Omental fat pad (tissue), 4 donors: ENCODE measurements at places on chromosomes 1 and 21.

GRCh38 chr21:39153373-39153772 lies 29.9 kb downstream of the PSMG1 start:
- no peak for DNase-seq

GRCh38 chr21:32413015-32413504 lies 554 bp downstream of the EVA1C start:
- no peak for DNase-seq

DNA sequence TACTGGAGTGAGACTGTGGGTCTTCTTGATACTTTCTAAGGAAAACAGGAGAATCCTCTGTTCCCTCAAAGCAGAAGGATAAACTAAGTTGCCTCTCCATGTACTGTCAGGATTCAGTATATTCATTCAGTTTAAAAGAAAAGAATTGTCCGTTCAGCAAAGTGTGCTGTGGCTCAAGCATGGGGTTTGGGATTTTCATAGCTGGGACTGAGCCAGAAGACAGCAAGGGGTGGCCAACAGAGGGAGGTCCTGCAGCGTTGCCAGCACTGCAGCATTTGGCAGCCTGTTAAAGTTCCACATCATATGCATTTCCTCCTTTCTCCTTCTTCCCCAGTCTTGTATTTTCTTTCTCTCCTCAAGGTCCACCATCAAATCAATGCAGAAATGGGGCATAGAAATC lies 75.1 kb downstream of the DTL start:
- no peak for DNase-seq

- no peak for DNase-seq
Measured at GRCh38 chr1:181179987-181180365, 91.5 kb downstream of the IER5 start.

GRCh38 chr1:112840631-112841624 lies 115.1 kb downstream of the SLC16A1 start:
- no peak for DNase-seq

DNA sequence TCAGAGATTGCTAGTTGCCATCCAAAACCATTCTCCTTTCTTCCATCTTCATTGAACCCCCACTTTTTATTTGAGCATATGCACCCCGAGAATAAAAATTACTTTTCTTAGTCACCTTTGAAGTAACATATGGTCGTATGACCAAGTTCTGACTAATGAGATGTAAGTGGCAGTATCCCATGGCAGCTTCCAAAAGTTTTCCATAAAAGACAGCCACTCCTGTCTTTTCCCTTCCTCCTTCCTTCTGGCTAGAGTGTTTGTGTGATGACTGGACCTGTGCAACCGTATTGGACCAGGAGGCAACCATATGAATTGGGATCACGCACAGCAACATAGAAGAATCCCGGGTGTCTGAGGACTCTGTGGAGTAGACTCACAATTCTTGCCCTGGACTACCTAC lies 41.1 kb upstream of the CCSAP start:
- no peak for DNase-seq

GRCh38 chr1:34663031-34663430 lies 91.8 kb upstream of the GJB5 start:
- DNase-seq = no peak

GRCh38 chr1:9606948-9607347 lies 18.2 kb downstream of the TMEM201 start:
- DNase-seq = no peak

DNA sequence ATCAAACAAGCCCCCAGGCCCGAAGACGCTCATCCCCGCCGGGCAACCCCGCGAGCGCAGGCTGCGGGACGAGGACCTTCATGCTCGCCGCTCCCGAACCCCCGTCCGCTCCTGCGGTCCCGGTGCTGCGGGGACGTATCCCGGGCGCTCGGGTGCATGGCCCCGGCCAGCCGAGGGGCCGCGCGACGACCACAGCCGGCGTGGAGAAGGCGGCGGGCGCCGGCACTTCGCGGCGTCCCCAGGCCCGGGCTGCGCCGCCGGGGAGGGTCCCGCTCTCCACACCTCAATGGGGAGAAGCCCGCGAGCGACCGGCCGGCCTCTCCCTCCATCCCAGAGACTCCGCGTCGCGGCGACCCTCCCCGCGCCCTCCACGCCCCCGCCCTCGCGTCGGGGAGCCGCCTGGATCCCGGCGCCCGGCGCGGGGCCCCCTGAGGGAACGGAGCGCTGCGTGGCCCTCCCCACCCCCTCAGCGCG lies 401 bp downstream of the ERRFI1 start:
- no peak for DNase-seq

- DNase-seq = no peak
Measured at GRCh38 chr1:54377040-54377691, 29.0 kb downstream of the SSBP3 start.

DNA sequence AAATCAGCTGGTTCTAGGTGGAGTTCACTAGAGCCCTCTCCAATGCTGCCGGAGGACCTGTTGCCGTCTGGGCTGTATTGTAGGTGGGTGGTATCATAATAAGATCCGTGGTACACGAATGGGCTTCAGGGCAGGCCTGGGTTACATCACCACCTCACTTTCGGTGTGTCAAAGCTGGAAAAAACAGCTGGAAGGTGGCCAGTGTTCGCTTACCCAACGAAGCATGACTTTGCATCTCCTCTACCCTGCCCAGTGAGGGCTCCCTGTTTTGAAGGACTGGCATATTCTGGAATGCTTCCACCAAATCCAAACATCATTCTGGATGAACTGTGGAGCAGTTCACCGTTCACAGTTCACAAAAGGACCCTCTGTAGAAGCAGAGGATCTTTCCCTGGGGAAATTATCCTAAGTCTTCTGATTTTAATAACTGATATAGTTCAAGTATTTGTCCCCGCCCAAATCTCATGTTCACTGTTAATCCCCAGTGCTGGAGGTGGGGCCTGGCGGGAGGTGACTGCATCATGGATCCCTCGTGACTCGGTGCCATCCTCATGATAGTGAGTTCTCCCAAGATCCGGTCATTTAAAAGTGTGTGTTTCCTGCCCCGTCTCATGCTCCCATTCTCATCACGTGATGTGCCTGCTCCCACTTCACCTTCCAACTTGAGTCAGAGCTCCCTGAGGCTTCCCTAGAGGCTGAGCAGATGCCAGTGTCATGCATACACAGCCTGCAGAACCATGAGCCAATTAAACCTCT lies 429.0 kb downstream of the KIF26B start:
- no peak for DNase-seq

DNA sequence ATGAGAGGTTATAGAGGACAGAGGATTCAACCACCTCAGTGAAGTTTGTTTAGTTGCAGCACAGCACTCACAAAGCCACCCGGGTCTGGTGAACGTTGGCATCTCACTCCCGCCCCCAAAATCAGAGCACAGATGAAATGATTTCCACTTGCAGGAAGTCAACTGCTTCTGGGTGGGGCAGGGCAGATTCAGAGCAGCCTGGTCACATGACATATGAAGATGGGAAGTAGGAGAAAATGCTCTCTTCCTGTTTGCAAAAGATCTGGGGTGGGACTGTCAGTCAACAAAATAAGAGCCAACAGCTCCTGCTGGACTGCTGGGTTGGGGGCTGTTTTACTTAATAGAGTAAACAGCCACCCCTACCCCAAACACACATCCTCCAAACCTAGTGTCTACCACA lies 43.2 kb downstream of the LRRC71 start:
- no peak for DNase-seq

DNA sequence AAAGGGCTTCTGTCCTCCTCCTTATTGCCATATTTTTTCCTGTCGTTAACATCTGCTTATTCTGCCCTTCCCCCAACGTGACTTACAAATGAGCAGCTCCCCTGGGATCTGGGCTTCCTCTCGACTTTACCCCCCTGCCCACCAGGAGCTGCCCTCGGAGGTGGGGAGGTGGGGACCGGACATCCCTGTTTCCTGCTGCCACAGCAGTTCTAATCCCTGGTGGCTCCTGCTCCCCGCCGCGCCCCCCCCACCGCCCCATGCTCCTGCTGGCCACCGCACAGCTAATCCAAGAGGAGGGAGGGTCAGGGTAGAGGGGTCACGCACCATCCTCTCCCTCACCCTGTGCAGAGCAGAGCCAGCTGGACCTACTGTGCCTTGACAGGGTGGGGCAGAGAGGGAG lies 4.4 kb upstream of the SLC27A3 start:
- DNase-seq = no peak

- no peak for DNase-seq
Measured at GRCh38 chr1:231144416-231145193, 17.3 kb upstream of the TRIM67 start.

DNA sequence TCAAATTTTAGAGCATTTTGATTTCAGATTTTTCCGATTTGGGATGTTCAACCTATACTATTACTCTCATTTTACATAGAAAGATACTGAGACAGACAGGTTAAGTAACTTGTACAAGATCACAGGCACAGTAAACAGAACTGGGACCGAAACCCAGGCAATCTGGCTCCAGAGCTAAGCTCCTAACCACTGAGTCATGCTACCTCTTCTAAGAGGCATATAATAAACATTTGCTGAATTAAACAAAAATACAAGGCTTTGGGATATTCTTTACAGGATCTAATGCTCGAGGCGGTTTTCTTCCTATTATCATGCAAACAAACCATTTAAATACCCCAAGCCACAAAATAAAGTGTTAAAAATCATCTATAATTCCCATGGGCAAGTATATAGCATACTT lies 50.3 kb downstream of the MCOLN2 start:
- DNase-seq = no peak

- no peak for DNase-seq
Measured at GRCh38 chr1:228378873-228379460, 27.7 kb downstream of the TRIM11 start.

DNA sequence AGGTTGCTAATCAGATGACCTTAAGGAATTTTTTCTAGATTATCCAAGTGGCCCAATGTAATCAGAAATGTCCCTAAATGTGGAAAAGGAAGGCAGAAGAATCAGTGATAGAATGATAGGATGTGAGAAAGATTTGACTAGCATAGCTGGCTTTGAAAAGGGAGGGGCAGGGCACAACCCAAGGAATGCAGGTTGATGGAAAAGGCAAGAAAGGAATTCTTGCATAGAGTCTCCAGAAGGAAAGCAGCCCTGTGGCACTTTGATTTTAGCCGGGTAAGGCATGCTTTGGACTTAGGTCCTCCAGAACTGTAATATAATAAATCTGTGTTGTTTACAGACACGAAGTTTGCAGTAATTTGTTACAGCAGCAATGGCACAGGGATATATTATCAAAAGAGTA lies 375.7 kb upstream of the B3GALT2 start:
- no peak for DNase-seq

GRCh38 chr1:179881642-179882252 lies 338 bp upstream of the TOR1AIP1 start:
- DNase-seq = peak; percentile 64

DNA sequence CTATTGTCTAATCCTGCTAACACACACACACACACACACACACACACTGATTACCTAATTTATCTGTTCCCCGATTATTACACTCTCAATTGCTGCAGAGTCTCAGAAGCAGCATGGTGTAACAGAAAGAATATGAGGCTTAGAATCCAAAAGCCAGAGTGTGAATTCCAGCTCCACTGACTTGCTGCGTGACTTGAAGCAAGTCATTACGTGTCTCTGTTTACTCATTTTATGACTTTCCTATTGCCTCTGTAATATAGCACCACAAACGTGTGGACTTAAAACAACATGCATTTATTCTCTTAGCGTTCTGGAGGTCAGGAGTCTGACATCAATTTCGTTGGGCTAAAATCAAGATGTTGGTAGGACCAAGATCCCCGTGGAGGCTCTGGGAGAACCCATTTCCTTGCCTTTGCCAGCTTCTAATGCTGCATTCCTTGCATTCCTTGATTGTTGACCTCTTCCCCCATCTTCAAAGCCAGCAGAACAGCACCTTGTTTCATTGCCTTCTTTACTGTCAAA lies 55.9 kb upstream of the ATP5PO start:
- DNase-seq = no peak

GRCh38 chr1:1082239-1082775 lies 8.2 kb upstream of the RNF223 start:
- peak; percentile 11 for DNase-seq

DNA sequence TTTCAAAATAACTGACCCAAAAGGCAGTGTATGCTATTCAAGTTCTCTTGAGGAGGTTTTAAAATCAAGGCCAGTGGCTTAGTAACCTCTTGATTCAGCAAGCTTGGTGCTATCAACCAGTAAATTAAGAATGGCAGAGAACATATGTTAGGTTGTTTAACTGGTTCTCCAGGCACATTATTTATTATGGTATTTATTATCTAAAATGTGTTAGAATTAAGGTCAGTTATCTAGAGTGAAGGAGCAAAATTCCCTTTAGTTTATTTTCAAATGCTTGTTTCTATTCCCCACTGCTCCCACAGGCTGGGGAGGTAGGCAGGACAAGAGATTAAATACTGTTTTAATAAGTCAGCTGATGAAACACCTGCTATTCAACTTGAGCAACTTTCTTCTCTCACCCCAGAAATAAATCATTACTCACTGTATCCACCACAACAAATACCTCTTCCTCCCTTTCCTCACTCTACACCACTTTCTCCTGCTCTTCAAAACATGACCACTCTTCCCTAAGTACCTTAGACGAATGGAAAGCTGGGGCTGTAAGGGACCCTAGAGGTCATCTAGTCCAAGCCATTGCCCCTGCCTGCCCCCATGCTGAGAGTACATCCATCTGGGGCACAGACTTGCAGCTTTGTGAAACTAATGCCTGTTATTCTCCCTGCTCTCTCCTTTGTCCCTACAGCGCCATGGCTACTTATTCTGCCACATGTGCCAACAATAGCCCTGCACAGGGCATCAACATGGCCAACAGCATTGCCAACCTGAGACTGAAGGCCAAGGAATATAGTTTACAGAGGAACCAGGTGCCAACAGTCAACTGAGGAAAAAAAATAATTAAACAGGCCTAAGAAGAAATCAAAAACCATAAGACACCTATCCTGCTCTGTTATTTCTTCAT lies 71.7 kb downstream of the PRRX1 start:
- DNase-seq = no peak

DNA sequence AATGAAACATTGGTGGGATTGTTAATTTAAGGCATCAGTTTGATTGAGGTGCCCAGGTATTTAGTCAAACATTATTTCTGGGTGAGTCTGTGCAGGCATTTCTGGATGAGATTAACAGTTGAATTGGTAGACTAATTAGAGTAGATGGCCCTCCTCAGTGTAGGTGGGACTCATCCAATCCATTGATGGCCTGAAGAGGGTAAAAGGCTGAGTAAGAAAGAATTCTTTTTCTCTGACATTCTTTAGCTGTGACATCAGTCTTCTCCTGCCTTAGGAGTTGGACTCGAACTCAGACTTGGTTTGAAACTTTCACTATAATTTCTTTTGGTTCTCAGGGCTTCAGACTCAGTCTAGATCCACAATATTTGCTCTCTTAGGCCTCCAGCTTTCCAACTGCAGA lies 59.6 kb upstream of the ADAMTS5 start:
- DNase-seq = no peak

- DNase-seq = no peak
Measured at GRCh38 chr1:85406887-85407533, 57.9 kb downstream of the DDAH1 start.

GRCh38 chr1:110897681-110898080 lies 24.7 kb downstream of the CD53 start:
- DNase-seq = no peak

DNA sequence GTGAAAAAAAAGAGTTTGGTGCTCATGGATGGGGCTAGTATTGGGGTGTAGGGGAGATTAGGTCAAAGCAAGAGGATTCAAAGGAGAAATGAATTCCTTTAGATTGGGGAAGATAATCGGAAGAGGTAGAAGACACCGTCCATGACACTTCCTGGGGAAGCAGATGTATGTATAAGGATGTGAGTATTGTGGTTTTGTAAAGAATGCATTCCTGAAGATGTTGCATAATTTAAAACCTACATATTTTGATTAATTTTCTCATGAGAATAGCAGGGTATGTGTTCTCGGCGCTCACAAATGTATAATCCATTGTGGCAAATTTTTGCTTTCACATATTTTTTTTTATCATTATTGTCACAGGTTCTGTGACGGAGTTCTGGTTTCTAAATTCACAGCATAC lies 5.5 kb upstream of the LGALS8 start:
- no peak for DNase-seq

- DNase-seq = peak; percentile 68
Measured at GRCh38 chr1:201709564-201710295, 119.2 kb upstream of the IPO9 start.
